ENCODE measurements at places on chromosomes 13 and 19. TPM values are rescaled to one million over a fixed set of nuclear protein-coding genes. Genes with fewer than 3 reads are reported as not detected.

Gene GRK1
- total RNA-seq: not detected

Gene CEACAM20
- not detected for total RNA-seq

GRCh38 chr13:25018729-25019115 lies 77.2 kb upstream of the PABPC3 start:
- peaks cover 13% of the 10 kb centered on the region for H3K4me1 ChIP-seq
- H3K36me3 ChIP-seq: no peaks in the 10 kb centered on the region
- no peak for DNase-seq
- peak overlapping the region; percentile 22 for H3K4me3 ChIP-seq
- peaks cover 48% of the 10 kb centered on the region for H3K27me3 ChIP-seq

Gene SULT2A1
- total RNA-seq: not detected

Gene ADAMTSL5
- 1.2 TPM for total RNA-seq

Gene ZNF677
- 4.5 TPM for total RNA-seq

GRCh38 chr19:42325896-42326771 lies 699 bp downstream of the MEGF8 start:
- peak; percentile 52 for DNase-seq
- H3K27me3 ChIP-seq: peaks cover 24% of the 10 kb centered on the region
- H3K4me3 ChIP-seq: peak overlapping the region; percentile 79
- peak overlapping the region; percentile 75 for H3K27ac ChIP-seq
- H3K4me1 ChIP-seq: peaks cover 17% of the 10 kb centered on the region

Gene ZNF878
- total RNA-seq: 0.67 TPM

Gene FGF14
- not detected for total RNA-seq

DNA sequence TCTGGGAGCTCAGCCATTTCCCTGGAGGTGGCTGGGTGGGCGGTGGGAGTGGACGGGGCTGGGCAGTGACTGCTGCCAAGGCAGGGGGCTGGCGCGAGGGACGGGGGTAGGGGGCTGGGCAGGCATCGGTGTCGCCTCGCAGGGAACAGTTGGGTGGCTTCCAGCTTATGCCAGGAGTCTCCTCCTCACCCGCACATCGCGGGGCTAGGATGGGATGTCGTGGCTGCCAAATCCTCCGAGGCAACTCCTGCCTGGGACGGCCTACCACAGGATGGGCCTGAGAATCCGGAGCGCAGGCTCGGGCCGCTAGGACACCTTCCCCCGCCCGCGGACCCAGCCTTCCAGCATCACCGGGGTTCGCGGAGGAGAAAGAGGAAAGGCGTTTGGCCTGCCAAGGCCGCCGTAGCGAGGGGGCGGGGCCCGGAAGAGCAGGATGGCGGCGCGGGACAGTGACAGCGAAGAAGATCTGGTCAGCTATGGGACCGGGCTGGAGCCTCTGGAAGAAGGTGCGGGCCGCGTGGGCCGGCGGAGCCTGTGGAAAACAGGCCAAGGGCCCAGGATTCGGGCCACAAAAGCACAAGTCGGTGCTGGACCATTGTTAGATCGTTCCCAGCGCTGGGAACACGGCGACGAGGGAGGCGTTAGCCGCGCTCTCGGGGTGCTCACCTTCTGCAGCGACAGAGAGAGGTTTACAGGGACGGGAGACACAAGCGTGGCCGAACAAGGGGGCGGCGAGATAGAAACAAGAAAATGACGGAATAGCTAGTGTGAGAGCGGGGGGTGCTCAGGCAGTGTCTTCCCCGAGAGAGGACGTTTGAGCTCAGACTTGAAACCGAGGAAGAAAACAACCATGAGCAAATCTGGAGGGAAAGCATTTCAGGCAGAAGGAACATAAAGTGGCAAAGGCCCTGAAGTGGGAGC lies at the start of gene GPATCH1:
Gene GPATCH1 (plus strand): TSS at position 421 of the 921 bp plus-strand sequence. CDS start 13 bp downstream, at position 434.
- no peaks in the 10 kb centered on the region for H3K36me3 ChIP-seq
- no peaks in the 10 kb centered on the region for H3K27me3 ChIP-seq
- H3K4me1 ChIP-seq: peaks cover 32% of the 10 kb centered on the region
- DNase-seq: peak; percentile 90

GRCh38 chr13:48131533-48131932 lies 36.6 kb upstream of the MED4 start:
- H3K27ac ChIP-seq: no peak overlapping the region
- peaks cover 12% of the 10 kb centered on the region for H3K4me1 ChIP-seq
- DNase-seq: no peak
- H3K27me3 ChIP-seq: peaks cover 12% of the 10 kb centered on the region
- H3K4me3 ChIP-seq: no peak overlapping the region
- H3K36me3 ChIP-seq: no peaks in the 10 kb centered on the region
